ENCODE measurements at places on chromosomes 2 and 18.

DNA sequence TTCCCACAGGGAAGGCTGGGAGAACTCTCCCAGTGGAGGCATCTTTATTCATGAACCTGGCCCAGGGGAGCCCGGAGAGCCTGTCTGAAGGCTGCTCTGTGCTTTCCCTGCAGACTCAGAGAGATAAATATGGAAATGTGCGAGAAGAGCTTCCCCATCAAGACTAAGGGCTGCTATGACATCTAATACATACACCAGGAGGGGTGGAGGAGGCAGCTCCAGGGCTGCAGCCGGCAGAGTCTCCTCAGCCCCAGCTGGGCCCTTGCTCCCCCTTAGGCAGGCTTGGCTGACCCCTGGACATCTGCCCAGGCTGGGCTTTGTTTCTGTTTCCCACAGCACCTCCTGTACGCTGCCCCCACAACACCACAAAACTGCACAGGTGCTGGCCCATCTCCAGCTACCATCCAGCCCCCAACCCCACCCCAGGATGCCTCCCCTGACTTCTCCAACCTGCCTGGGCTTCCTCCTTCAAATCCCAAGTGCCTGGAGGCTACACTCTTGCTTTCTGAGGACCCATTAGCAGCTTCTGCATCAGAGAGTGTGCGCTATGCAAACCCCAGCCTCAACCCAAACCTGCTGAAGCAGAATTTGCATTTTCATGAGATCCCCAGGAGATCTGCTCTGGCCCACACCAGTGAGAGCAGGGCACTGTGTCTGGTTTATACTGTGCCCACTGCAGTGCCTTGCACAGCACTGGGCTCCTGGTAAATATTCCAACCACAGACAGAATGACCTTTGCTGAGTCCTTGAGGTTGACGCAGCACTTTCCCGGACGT, 96.8 kb downstream of the VSNL1 start:
- no peak for DNase-seq

DNA sequence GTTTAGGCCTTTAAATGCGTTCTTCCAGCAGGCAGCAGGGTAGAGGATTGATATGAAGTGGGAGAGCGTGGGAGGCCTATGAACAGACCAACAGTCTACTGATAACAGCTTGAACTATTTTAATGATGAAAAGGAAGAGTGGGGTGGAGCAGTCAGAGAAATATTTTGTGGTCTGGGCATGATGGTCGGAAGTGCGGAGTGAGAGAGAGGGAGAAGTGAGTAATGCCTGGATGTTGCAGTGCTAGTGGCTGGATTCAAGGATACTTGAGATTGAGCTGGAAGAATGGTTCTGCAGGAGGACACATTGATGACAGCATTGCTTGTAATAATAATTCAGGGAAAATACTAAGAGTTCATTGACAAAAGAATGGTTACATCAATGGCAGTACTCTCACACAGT, 151.0 kb upstream of the DAPL1 start:
- no peak for DNase-seq

GRCh38 chr18:2963048-2963447, 49.9 kb downstream of the LPIN2 start:
- no peak for DNase-seq

- no peak for DNase-seq
Measured at GRCh38 chr2:23445450-23445868, 60.5 kb downstream of the KLHL29 start.

GRCh38 chr2:131394147-131394931, 30.4 kb upstream of the RAB6D start:
- DNase-seq: no peak

DNA sequence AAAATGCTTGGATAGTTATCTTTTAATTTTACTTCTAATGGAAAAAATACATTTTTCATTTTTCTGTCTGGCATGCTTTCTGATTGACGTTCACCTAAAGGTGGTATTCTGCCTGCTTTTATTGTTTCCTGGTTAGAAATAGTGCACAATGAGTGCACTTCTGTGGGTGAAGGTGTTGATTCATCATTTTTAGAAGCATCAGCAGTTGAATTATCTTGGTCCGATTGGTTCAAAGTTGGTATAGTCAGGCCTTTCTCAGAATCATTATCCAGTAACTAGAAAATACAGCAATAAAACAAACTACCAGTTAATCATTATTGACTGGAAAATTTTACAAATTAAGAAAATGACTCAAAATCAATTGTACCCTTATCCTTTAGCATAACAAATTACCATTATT, 84.5 kb downstream of the STRADB start:
- DNase-seq: no peak

GRCh38 chr2:84442888-84443287, 16.2 kb downstream of the SUCLG1 start:
- DNase-seq: no peak

DNA sequence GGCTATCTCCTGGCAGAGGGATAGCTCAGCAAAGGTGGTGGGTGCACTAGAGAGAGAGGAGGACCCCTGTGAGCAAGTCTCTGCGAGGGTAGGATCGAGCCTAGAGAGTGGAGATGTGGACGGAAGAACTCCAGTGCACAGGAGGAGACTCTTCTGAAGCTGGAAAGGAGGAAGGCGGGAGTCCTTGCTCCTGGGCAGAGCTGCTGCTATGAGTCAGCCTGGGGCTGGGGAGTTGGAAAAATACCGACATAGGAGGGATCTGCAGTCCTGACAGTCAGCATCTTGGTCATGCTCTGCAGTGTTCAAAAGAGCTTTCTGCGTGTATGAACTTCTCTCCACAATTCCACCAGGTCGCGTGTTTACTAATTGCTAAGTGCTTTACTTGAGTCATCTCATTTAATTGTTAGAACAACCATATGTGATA, 233.8 kb downstream of the LDLRAD4 start:
- peak; percentile 65 for DNase-seq

GRCh38 chr2:119059287-119059686, 99.3 kb downstream of the C1QL2 start:
- no peak for DNase-seq

- no peak for DNase-seq
Measured at GRCh38 chr18:63545000-63545399, 2.8 kb downstream of the SERPINB12 start.

DNA sequence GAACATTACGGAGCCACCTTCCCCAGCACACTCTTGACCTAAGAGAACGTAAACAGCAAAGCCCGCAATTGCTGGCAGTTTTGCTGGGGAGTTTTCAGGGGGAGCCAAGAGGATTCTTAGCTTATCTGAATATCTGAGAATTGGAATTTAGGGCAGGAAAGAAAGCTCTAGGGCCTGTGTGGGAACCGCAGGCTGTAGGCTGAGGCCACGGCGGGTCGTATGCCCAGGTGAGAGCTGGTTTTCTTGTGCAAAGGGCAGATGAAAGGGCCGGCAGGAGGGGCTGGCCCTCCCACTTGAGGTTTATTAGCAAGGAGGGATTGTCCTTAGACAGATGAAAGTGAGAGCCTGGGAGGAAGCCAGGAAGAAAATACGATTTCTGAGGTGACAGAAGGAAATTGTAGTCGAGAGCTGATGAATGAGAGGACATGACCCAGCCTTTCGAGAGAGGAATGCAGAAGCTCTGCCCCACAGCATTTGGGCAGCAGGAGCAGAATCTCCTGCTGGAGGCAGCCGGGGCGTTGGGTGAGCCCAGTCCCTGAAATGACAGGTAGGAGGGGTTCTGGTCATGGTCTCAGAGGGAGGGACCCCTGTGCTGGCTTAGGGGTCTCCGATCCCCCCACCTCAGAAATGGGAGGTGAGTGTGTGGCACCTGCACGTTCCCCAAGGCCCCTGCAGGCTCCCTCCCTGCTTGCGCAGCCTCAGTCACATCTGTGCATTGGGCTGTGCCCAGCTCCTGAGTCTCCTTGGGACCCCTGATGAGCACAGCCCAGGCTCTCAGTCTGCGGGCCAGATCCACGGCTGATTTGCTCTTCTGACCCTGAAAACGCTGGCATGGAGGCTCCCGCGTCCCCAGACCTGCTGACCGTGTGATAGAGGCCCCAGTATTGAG, 61.1 kb downstream of the CABLES1 start:
- no peak for DNase-seq

DNA sequence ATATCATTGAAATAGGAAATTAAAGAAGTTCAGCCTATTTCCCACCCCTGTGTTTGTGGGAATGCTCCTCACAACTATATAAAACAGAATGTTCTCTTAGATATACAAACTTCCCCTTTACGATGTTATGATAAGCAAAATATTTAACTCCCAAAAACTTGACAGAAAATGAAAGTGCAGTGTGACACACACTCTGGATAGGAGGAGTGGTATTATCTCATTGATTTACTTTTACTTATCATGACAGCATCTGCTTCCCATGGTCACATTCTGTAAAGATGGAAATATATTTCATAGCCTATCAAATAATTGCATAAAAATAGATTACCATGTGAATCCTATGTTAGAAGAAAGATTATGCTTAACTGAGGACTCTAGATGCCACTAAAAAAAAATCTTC, 96.6 kb upstream of the STK17B start:
- DNase-seq: no peak

- DNase-seq: no peak
Measured at GRCh38 chr18:55743133-55743532, 155.1 kb upstream of the TCF4 start.

- DNase-seq: no peak
Measured at GRCh38 chr2:105410554-105410953, 11.7 kb upstream of the FHL2 start.

- DNase-seq: no peak
Measured at GRCh38 chr2:182642328-182642727, 73.7 kb upstream of the DNAJC10 start.

- DNase-seq: no peak
Measured at GRCh38 chr18:47390410-47391024, 139.1 kb upstream of the SKOR2 start.

- no peak for DNase-seq
Measured at GRCh38 chr2:196737046-196737445, 62.4 kb downstream of the GTF3C3 start.

DNA sequence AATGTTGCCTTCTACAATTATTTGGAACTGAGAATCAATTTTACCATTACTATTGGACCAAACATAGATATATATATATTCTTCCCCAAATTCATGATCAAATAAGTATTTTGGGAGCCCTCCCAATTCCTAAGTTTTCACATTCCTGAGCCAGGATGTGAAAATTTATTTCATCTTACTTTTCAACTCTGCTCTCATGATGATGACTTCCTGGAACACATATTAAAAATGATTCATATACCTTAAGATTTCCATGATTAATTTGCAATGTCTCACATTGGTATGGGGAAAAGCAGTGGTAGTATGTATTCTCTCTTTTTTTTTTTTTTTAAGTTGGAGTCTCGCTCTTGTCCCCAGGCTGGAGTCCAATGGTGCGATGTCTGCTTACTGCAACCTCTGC, 596.1 kb upstream of the ZEB2 start:
- DNase-seq: no peak

DNA sequence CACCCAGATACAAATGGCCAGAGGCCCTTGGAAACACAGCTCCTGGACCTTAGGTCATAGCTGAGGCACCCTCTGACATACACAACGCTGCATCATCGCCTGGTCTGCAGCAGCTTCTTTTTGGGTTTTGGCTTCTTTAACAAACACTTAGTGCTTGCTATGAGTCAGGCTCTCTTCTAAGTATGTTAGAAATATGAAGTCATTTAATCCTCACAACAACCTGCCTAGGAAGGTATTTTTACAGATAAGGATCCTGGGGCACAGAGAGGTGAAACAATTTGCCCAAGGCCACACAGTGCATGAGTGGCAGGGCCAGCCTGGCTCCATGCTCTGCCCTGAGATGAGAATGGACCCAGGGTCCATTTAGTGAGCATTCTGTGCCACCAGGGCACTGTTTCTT, 96.6 kb downstream of the TMEM17 start:
- DNase-seq: no peak

DNA sequence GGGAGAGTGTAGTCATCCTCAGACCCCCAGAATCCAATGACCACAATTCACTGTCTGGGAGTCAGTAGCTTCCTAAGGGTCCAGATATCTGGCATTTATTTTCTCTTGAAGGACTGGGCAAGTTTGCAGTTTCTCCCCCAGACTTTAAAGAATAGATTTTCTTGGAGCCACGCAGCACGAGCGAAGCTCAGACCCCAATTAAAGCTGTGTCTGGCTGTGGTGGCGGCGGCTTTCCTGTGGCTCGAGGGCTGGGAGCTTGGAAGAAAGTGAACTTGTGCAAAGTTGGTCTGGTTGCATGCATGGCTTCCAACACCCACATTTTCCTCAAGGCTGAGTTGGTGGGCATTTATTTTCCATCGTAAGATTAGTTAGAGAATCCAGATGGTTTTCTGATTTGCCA, 105.0 kb downstream of the ACKR3 start:
- peak; percentile 64 for DNase-seq

DNA sequence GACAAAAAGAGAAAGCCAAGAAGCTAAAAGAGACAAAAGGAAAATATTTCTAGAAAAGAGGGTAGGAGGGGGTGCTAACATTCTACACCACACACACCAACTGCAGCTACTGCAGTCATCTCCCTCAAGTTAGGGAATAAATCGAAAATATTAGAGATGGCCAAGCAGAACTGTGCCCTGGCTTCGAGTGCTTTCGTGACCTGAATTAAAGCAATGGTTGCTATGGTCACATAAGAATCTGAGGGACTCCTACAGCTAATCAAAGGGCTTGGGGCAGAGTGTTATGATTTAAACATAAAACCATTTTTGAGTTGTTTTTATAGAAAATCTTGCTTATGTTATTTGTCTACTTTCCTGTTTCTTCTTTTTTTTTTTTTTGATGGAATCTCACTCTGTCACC, 159.6 kb upstream of the HNRNPA3 start:
- DNase-seq: no peak

DNA sequence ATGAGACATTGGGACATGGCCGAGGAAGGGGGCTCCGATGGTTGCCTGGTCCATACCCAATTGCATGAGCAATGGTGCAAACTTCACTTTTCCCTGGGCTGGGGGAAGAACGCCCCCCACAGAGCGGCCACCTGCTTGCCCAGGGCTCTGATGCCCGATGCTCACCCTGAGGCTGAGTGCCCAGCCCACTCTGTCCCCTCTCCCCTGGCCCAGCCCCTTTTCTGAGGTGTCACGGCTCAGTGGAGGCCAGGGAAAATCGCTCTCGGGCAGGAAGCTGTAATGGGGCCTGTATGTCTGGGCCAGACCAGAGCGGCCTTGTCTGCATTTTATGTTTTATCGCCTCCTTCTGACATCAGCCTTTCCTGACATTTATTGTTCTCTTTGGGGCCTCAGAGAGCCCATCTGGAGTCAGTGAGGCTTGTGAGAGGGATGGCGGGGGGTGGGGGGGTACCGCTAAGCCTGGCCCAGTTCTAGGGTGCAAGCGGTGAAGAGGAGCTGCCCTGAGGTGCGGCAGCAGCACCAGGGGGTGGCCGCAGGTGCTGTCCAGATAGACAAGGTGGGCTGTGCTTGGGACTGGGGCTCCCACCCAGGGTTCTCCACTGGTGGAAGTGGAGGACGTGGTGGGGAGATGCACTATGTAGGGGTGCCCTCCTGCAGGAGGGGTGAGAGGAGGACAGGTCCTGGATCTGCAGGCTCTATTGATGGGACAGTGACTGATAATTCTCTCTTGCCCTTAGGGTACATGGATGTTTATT, 46.2 kb downstream of the INHBB start:
- DNase-seq: peak; percentile 12

All from left hindlimb (tissue), 1 donor.